ENCODE measurements at places on chromosomes 2 and 18. TPM values are rescaled to one million over a fixed set of nuclear protein-coding genes. Genes with fewer than 3 reads are reported as not detected.

Gene EVX2
- not detected for total RNA-seq

Gene MRPL33
- total RNA-seq: 338 TPM

Gene HOXD3
- 0.18 TPM for total RNA-seq

Gene CYP1B1
- total RNA-seq: 5.5 TPM

Gene IL36RN
- total RNA-seq: 0.14 TPM

Gene PCARE
- not detected for total RNA-seq

Gene PDE11A
- 0.30 TPM for total RNA-seq

Gene LCT
- 0.05 TPM for total RNA-seq

Gene CAPN14
- total RNA-seq: 0.05 TPM

Gene DSG4
- not detected for total RNA-seq

Gene TMEM247
- total RNA-seq: not detected

Gene CPO
- not detected for total RNA-seq

Gene SLC9A4
- total RNA-seq: not detected

Gene LYG2
- total RNA-seq: 0.18 TPM

Gene ZNF396
- total RNA-seq: 0.88 TPM

Gene KLF11
- 3.6 TPM for total RNA-seq

Gene TUBB8B
- not detected for total RNA-seq

Gene GKN2
- 1.9 TPM for total RNA-seq

Gene PLGLB1
- total RNA-seq: 0.53 TPM

Gene IL1RN
- 0.39 TPM for total RNA-seq

Gene CCDC102B
- total RNA-seq: 0.81 TPM

Gene HOXD12
- total RNA-seq: not detected

Gene MPV17
- 83.0 TPM for total RNA-seq

Gene PLA2R1
- 2.6 TPM for total RNA-seq

Gene CPLX4
- total RNA-seq: not detected

Gene MYO7B
- total RNA-seq: 0.16 TPM

Gene TCF23
- not detected for total RNA-seq

Gene AKAIN1
- total RNA-seq: not detected

Gene ADGRF3
- 0.29 TPM for total RNA-seq

Gene SERPINB8
- 9.3 TPM for total RNA-seq

Gene RNF144A
- total RNA-seq: 9.9 TPM

Gene GAL3ST2
- 0.25 TPM for total RNA-seq

Measured in A549 treated with Hydrocortisone at 1 μM for 4 hours (cell line).